Ecto neural progenitor cell (in vitro differentiated cells): ENCODE measurements at places on chromosomes 16 and 17.

DNA sequence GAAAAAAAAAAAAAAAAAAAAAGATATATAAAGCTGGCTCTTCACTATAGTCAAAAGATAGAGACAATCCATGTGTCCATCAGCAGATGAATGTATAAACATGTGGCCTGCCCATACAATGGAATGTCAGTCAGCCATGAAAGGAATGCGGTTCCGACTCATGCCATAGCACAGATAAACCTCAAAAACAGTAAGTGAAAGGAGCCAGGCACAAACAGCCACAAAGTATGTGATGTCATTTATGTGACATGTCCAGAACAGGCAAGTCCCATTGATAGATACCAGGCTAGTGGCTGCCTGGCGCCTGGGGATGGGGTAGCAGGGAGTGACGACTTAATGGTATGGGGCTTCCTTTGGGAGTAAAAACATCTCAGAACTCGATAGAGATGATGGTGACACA, 155.7 kb downstream of the CMIP start:
- no peak for DNase-seq

GRCh38 chr17:43756201-43756600, 2.4 kb downstream of the SOST start:
- no peak for DNase-seq

DNA sequence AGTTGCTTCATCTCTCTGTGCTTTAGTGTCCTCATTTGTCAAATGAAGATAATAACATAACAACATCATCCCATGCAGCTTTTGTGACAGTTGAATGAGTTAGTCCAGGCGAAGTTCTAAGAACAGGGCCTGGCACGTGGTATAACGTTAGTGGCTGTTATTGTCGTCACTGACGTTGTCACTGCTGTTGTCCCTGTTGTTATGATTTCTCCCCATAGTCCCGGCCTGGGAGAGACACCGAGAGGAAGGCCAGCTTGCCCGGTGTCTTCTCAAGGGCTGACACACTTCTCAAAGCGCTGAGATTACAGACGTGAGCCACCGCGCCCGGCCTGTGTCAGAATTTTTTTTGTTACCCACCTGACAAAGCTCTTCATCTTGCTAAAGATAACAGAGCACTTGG, 29.9 kb downstream of the ABR start:
- no peak for DNase-seq

DNA sequence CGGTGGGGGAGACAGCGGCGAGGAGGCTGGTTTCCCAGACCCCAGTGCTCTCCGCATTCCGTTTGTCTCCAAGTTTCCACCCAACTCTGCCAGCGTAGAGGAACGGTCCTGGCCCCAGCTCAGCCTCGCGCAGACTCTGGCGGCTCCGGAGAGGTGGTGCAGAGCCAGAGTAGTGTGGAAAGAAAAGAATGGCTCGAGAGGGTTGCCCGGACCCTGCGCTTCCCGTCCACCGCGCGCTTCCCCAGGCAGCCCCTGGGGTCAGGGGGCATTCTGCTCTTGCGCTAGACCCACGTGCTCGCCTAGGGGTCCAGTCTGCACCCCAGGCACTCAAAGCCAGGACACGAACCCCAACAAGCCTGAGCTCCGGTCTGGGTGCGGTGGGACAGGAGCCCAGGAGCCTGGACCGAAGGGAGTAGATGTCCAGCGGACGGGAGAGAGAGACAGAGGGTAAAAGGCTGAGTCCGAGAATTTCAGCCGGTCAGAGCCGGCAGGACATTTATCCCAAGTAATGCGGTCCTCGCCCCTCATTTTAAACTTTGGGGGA, 3.8 kb downstream of the PMP22 start:
- peak; percentile 82 for DNase-seq

DNA sequence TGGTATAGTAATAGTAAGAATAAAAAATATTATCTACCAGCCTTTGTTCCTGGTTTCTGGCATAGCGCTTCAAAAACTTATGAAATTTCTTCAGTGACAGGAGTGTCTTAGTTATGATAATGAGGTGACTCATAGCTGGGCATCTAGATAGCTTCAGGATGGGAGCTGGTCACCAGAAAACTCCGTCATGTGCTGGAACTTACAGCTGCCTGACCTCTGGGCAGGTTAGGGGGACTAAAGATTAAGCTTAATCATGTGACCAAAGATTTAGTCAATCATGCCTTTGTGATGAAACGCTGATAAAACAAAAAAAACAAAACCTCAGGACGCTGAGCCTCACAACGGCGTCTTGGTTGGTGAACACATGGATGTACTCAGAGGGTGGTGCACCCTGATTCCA, 154.2 kb downstream of the MYO1D start:
- no peak for DNase-seq

GRCh38 chr16:58462997-58463941, 36.7 kb upstream of the NDRG4 start:
- peak; percentile 64 for DNase-seq

- DNase-seq: peak; percentile 73
These were observed 4.5 kb upstream of the CBX8 start for GRCh38 chr17:79801156-79802038.

DNA sequence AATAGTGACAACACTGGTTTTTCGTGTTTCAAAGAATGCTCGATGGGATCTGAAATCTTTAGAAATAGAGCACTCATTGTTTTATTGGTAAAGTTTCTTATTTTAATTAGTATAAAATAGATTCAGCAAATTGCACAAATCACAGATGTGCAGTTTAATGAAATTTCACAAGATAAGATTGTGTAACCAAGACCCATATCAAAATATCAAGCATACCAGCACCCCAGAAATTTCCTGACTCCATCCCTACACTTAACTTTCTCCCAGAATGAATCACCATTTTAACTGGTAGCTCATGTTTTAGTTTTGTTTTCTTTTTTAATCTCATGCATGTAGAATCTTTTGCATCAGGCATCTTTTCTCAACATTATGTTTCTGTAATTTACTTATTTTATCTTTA, 185.9 kb downstream of the KCNJ2 start:
- DNase-seq: no peak

- DNase-seq: no peak
These were observed 465.9 kb upstream of the ERCC4 start for GRCh38 chr16:13453938-13454553.

DNA sequence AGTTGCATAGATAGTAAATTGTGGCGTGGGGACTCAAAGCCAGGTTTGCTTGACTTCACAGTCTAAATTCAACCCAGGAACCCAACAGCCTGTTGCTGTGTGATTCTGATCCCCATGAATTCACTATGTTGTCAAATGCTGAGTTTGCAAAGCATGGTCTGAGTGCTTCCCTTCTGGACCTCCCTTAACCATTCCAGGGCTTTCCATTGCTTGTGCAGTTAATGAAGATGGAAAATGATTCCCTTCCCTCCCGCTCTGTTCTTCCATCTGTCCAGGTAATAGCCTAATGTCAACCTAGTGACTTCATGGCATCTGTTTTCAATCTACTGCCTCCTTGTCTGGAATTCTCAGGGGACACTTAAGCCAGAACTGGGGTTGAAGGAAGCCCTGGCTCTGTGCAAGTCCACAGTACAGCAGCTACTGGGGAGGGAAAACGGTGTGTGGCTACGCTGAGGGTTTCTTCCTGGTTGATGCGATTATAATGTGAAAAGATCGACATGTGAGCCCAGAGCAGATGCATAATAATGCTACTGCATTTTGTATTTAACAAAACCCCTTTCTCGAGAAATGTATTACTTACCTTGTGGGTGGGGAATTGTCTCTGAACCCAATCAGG, 206.7 kb downstream of the CDH13 start:
- no peak for DNase-seq

DNA sequence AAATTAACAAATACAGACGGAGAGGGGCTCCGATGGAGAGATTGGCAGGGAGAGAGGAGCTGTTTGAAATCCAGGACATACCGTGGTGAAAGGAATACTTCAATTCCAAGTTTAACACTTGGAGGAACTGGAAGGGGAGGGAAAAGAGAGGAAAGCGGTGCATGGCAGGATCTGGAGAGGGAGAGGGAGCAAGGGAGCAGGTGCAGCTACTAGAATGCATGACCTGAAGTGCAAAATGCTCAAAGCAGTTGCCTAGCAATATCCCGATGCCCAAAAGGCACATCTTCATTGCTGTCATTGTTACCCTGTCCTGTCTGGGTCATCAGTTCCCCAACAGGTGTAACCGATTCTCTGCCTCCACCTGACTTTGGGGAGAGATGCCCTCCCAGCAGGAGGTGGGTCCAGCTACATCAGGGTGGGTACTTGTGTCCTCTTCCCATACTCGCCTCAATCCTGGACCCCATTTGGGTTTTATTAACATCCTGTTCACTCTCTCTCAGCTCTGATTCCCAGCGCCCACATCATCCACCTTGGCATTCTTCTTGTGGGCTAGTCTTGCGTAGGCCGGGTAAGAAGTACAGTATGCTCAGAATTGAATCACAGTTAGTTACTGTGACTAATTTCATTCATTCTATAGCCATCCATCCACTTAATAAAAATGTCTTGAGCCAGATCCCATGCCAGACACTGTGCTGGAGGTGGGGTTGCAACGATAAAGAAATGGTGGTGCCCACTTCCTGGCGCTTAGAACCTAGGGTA, 37.4 kb upstream of the EMP2 start:
- DNase-seq: no peak

DNA sequence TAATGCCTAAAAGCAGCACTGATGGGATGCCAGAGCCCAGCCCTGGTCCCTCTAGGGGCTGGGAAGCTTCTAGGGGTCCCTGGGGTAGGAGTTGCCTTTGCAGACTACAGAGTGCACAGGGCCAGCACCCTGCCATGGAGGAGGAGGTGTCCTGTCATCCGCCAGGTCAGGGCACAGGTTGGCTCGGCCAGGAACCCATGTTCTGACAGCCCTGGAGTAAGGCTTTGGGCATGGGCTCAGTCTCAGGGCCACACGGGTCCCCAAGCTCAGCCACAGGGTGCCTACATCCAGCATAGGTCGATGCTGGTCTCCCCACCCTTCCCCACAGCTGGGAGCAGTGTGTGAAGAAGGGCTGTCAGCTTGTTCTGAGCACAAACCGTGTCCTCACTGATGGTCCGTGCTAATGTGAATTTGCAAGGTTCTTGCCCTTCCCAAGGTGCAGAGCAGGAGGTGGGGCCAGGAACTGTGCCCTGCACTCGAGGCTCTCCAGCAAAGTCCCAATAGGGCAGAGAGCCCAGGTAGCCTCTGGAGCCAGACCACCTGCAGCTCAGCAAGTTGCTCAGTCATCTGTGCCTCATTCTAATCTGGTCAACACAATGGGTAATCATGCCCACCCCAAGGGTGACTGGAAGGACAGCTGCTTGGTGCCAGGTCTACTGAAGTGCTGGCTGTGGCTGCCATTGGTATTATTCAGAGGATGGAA, 72.8 kb downstream of the AMFR start:
- no peak for DNase-seq

DNA sequence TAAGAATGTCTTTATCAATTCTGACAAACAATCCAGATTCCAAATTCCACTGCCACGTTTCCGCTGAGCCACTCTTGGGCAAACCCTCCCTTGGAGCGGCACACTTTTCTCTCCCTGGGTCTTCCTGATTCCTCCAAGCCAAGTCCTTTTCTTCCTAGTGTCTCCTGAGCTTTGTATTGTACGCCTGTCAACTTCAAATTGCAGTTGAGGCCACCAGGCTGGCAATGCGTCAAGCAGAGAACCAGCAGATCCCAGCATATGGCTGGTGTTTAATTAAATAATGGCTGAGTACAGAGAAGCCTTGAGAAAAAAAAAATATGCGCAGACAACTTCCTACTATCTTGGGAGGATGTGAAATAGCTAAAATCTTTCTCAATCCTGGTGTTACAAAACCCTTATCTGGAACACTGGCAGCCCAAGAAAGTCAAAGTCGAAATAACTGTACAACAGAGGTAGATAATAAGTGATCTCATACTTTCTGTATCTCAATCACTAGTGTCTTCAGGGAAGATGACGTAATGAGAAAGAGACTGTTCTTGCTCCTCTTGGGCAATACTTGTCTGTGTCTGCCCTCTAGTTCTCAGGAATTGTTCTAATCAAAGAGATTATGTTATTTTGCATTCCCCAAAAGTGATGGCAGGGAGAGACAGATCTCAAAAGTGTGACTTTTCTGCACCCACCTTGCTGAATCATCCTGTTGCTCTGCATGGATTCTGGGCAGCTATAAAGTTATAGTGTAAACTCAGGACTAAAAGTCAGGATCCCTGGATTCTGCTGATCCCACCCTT, 15.0 kb downstream of the SMIM36 start:
- no peak for DNase-seq

DNA sequence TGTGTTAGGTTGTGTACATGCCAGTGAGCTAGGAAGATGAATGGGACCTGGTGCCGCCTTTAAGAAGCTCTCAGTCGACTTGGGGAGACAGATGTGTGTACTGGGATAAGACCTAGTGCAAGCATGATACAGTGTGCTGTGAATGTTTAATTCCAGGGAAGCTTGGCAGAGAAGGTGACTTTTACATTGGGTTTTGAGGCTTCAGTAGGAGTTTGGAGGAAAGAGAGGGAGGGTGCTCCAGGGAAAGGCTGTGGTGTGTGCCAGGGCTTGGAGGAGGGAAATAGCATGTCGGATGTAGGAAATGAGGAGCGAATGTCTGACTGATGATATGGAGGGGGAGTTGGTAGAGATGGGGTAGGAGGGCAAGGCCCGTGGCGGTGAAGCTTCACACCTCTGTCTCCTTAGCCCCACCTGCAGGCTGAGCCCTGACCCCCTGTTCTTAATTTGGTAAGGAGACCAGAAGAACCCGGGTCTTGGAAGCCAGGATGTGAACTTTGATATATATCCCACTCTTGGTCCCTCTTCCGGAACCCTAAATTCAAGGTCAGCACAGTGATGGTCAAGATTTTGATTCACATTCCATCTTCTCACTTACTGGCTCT, 76.6 kb downstream of the PLCG2 start:
- no peak for DNase-seq

DNA sequence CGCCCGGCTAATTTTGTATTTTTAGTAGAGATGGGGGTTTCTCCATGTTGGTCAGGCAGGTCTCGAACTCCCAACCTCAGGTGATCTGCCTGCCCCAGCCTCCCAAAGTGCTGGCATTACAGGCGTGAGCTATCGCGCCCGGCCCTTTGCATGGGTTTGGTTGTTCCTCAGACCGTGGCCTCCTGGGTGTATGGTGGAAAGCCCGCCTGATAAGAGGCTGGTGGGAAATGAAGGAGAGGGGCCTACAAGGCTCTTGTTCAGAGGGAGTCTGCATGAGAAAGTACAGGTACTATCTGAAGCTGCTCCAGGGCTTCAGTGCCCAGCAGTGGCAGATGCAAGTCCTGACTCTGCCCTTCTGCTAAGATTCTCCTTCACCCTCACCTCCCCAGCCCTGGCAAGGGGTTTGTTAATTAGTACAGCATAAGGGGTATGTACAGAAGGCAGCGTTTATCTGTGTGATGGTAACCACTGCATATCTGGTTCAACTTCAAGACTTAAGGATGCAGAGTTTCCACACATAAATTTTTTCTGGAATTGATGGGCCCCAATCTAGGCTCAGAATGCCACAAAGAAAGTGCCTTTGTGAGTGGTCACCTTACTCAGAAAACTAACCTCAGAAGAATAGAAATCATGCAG, 24.2 kb downstream of the GRB7 start:
- no peak for DNase-seq

- peak; percentile 92 for DNase-seq
These were observed 10.7 kb downstream of the TBX2 start for GRCh38 chr17:61410141-61411010.

DNA sequence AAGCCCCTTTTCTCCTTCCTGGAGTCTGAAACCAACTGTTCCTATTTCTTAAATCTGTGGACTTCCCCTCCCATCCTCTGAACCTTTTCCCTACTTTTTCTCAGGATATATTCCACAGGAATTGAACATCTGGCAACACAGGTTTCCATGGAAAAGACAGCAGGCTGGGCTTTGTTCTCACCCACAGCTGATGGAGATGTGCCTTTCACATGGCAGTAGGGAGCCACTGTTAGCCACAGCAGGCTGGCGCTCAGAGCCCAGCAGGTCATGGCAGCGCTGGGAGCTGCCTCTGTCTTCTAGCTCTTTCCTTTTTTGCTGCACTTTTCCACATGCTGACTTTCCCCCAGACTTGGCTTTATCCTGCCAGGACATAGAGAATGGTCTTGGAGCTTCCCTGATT, 116.4 kb upstream of the NLRP1 start:
- peak; percentile 49 for DNase-seq
